ENCODE measurements at places on chromosomes 3 and 15.

GRCh38 chr3:61233746-61234145 lies 17.5 kb downstream of the FHIT start:
- no peak for DNase-seq

DNA sequence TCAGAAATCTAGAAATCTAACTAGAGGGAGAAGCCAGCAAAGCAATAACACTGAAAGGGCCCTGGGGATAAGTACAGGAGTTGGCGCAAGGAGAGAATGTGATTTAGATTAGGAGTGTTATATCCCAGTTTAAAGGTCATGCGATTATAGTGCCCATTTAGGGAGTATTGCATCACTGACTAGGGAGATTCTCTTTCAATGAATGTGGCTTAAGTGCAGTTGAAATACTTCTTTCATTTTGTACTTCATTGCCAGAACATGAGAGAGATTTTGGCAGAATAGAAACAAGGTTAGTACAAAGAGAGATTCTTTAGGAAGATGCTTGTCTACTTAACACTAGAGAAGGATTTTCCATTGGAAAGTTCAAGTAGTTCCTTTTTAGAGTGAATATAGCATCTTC lies 13.9 kb downstream of the ROBO2 start:
- no peak for DNase-seq

GRCh38 chr3:78402720-78403119 lies 1362.8 kb downstream of the ROBO2 start:
- DNase-seq: no peak

GRCh38 chr15:74628949-74629348 lies 13.3 kb downstream of the CLK3 start:
- DNase-seq: no peak

- no peak for DNase-seq
Observed at GRCh38 chr3:55716611-55717225, 229.6 kb upstream of the WNT5A start.

DNA sequence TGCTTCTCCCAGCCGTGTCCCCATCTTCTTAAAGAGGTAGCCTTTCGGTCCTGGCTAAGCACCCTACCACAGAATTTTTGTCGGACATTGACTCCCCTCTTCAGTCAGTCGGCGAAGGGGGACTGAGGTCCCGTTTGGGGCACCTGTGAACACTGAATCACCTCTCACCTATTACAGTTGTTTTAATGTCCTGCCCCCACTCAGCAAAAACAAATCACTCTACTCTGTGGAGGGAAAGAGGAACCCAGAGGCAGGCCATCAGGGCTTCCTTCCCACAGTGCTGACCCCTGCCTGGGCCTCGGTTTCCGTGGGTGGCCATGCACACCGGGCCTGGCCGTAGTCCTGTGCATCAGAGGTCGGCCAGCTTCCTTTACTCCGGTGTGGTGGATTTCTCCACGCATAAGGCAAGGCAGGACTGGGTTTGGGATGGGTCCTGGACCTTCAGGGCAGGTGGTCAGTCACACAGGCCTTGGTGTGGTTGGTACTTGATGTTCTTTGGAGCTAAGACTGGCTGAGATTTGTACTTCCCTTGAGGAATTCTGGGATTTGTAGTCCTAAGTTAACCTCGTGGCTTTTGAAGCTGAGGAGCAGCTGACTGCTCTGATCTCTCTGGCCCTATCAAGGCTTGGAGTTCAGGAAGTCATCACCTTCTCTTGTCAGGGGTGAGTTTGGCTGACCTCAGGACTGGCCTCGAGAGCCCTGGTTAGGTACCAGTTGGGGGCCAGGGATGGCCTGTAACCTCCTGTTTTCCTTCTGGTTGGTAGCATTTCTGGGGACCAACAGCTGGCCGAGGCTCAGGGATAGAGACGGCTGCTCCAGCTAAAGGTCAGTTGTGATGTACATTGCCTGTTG lies 627 bp upstream of the FAM131A start:
- DNase-seq: no peak

- no peak for DNase-seq
Observed at GRCh38 chr3:144085964-144086363, 114.3 kb downstream of the DIPK2A start.

GRCh38 chr15:73914145-73914544 lies 12.1 kb upstream of the LOXL1 start:
- DNase-seq: no peak

GRCh38 chr15:62549345-62549970 lies 384.4 kb upstream of the C2CD4B start:
- no peak for DNase-seq

GRCh38 chr3:111506435-111506834 lies 35.6 kb upstream of the CD96 start:
- no peak for DNase-seq

- peak; percentile 52 for DNase-seq
Observed at GRCh38 chr15:31357148-31357547, 30.5 kb downstream of the KLF13 start.

DNA sequence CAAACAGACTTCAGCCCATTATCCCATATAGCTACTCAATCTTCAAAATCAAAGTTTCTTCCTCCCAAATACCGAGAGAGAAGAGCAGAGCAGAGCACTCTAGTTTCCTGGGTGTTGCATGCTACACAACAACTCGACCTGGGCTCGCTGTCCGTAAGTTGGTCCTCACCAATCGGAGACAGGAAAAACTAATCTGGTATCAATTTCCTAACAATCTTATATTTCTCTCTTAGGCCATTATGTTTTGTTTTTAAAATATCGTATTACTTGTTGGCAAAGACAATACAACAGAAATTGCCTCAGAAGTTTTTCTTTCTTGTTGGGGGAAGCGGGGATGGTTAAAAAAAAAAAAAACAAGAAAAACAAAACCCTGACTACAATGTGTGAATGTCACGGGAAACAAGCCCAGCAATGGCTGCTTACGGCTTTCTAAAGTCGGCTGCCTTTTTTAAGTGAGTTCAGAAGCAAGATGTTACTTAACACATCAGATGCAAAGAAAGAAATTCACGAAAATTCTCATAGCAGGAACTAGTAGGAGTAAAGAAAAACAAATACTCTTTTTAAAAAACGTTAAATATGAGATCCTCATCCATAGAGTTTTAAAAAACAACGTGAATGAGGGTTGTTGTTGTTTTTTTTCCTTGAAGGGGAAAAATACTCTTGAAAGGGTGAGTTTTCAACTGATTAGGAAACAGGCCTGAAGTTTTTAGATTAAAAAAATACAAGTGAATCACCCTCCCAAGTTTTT lies 1.9 kb downstream of the VGLL4 start:
- peak; percentile 12 for DNase-seq
